Panc1 (cell line): ENCODE measurements at places on chromosomes 5 and 9.

GRCh38 chr5:118545470-118545869 is 442.9 kb downstream of the DTWD2 start:
- no peak overlapping the region for H3K27ac ChIP-seq
- DNase-seq, result no peak
- H3K4me1 ChIP-seq, result no peaks in the 10 kb centered on the region
- no peaks in the 10 kb centered on the region for H3K27me3 ChIP-seq
- no peak overlapping the region for H3K4me3 ChIP-seq

GRCh38 chr9:38373679-38374078 is 18.8 kb upstream of the ALDH1B1 start:
- H3K4me3 ChIP-seq, result no peak overlapping the region
- no peak overlapping the region for H3K27ac ChIP-seq
- no peaks in the 10 kb centered on the region for H3K27me3 ChIP-seq

GRCh38 chr9:126157423-126157822 is 169.2 kb upstream of the MVB12B start:
- H3K4me1 ChIP-seq, result no peaks in the 10 kb centered on the region
- H3K4me3 ChIP-seq, result no peak overlapping the region
- no peaks in the 10 kb centered on the region for H3K27me3 ChIP-seq
- no peaks in the 10 kb centered on the region for H3K36me3 ChIP-seq
- H3K27ac ChIP-seq, result no peak overlapping the region

- peaks cover 4% of the 10 kb centered on the region; the same call in 1 of the 2 replicates for H3K27me3 ChIP-seq
- H3K36me3 ChIP-seq, result no peaks in the 10 kb centered on the region
- H3K27ac ChIP-seq, result no peak overlapping the region
- no peak for DNase-seq
These were observed 2.8 kb upstream of the ADAMTS12 start for GRCh38 chr5:33894566-33894965.

- H3K27ac ChIP-seq, result no peak overlapping the region
- H3K27me3 ChIP-seq, result no peaks in the 10 kb centered on the region; the same call in 1 of the 2 replicates
- no peak for DNase-seq
- H3K4me1 ChIP-seq, result no peaks in the 10 kb centered on the region
- H3K36me3 ChIP-seq, result no peaks in the 10 kb centered on the region
These were observed 36.3 kb upstream of the FAM120A start for GRCh38 chr9:93415176-93415690.

- no peaks in the 10 kb centered on the region for H3K4me1 ChIP-seq
- no peak for DNase-seq
- no peaks in the 10 kb centered on the region for H3K36me3 ChIP-seq
- H3K27ac ChIP-seq, result no peak overlapping the region
- H3K27me3 ChIP-seq, result peaks cover 26% of the 10 kb centered on the region
These were observed 36.1 kb upstream of the PPARGC1B start for GRCh38 chr5:149694007-149694406.

DNA sequence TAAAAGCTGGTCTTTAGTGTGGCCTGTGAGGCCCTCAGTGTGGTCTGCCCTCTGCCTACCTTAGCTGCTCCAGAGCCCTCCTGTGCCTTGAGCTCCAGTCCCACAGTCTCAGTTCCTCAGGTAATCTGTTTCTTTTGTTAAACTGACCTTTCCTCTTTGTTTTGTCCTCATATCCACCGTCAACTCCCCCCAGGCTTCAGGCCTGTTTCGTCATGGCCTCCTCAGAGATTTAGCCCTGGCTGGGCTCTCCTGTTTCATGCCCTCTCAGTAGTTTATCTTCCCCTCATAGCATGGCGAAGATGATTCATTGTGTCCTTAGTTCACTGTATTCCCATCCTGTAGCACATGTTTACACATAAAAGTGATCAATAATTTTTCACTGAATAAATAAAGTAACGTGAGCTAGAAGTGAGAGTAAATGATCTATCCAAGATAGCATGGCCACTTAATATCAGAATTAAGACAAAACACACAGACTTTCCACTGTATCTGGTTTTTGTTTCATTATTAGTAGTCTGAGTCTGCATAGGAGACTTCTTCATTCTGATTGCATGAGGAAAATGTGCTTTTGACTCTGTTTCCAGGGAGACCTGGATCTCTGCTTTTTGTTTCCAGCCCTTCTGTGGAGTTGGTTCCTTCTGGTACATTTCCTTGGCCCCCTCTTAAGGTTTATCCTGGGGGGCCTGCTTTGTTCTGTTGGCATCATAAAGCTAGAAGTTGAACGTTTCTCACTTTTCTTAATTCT is 70.5 kb downstream of the SNX24 start:
- H3K4me1 ChIP-seq, result no peaks in the 10 kb centered on the region
- no peak overlapping the region for H3K4me3 ChIP-seq
- no peaks in the 10 kb centered on the region for H3K27me3 ChIP-seq
- DNase-seq, result no peak
- H3K27ac ChIP-seq, result no peak overlapping the region

GRCh38 chr9:95284162-95285080 is 33.1 kb downstream of the FANCC start:
- H3K4me3 ChIP-seq, result no peak overlapping the region
- H3K27ac ChIP-seq, result no peak overlapping the region
- peaks cover 7% of the 10 kb centered on the region; the same call in 1 of the 2 replicates for H3K4me1 ChIP-seq

- no peaks in the 10 kb centered on the region for H3K36me3 ChIP-seq
- no peaks in the 10 kb centered on the region for H3K27me3 ChIP-seq
- H3K4me1 ChIP-seq, result no peaks in the 10 kb centered on the region
These were observed 20.1 kb upstream of the AFAP1L1 start for GRCh38 chr5:149251546-149251945.

- DNase-seq, result peak; percentile 48
- H3K36me3 ChIP-seq, result no peaks in the 10 kb centered on the region
- H3K27me3 ChIP-seq, result no peaks in the 10 kb centered on the region
These were observed 391 bp upstream of the NRG2 start for GRCh38 chr5:140043508-140043872.

DNA sequence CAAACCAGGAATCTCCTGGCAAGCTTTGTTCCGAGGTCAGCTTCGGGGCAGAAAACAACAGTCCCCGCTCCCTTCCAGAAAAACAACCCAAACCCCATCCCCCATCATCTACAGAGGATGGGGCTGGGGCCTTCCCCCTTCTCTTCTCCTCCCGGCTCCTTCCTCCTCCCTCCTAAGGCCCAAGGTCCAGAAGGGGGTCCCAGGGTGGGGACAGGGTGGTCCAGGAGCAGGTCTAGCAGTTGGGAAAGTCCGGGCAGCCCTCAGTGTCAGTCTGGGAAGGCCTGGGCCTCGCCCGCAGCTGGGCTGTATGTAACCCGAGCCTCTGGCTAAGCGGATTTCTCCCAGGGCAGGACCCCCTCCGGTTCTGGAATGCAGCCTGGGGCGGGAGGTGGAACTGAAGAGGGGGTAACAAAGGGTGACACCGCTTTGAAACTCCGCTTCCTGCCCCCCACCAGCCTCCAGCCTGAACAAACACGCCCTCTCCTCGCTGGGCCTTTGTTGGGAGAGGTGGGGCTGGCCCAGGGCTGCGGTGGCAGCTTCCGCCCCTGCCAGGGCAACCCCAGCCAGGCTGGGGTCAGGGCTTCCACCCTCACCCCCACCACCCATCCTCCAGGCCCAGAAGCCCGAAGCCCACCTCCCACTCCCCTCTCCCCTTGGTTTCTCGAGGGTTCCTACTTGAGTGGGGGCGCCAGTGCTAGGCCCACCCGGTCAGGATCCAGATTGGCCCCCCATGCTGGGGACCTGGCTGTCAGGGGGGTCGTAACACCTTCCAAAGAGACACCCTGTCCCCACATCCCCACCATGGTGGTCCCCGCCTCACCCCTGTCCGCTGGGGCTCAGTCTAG is 63.5 kb downstream of the C9orf50 start:
- H3K27ac ChIP-seq, result peak overlapping the region; percentile 68
- no peak for DNase-seq
- H3K36me3 ChIP-seq, result no peaks in the 10 kb centered on the region
- H3K4me1 ChIP-seq, result peaks cover 11% of the 10 kb centered on the region
- no peak overlapping the region for H3K4me3 ChIP-seq

DNA sequence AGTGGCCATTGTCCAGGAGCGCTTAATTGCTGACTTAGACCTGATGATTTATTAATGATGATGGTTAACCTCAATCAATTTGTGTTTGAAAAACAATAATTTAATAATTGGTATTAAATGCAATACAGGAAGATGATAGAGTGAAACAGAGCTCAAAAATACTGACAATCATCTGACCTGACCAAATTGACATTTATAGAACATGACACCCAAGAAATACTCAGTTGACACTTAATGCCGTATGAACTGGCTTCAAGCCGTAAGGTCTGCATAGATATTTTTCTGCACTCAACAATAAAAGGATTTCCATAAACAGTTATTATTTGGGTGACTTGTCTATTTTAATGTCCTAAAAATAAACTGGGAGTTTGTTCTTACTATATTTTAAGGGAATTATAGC is 159.2 kb downstream of the TRIO start:
- H3K36me3 ChIP-seq, result peaks cover 36% of the 10 kb centered on the region
- no peak overlapping the region for H3K4me3 ChIP-seq
- H3K27ac ChIP-seq, result no peak overlapping the region
- no peak for DNase-seq
- H3K27me3 ChIP-seq, result no peaks in the 10 kb centered on the region

DNA sequence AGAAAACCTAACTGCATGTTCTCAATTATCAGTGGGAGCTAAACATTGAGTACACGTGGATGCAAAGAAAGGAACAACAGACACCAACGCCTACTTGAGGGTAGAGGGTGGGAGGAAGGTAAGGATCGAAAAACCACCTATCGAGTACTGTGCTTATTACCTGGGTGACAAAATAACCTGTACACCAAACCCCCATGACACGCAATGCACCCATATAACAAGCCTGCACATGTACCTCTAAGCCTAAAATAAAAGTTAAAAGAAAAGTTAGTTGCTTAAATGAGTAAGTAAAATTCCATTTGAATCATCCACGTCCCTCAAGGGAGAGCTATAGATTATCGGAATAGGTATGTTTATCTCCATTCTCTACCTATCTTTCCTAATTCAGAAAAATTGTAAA is 210.2 kb upstream of the ADCY2 start:
- DNase-seq, result no peak
- H3K27ac ChIP-seq, result no peak overlapping the region
- no peak overlapping the region for H3K4me3 ChIP-seq

DNA sequence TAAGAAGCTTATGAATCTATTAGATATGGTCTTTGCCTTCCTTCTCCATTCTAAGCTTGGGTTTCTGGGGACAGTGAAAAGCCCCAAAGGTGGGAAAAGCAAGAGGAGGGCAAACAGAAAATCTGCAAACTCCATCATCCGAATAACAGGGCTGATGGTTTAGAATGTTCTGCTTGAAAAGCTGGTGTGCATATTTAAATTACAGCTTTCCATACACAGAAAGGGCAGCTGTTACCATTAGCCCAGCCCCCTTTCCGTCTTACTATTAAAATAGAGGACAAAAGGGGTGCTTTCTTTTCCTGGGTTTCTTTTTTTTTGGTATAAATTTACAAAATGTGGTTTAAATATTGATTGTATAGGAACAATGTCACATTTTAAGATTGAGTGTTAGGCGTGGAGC is 22.0 kb downstream of the INSYN2B start:
- H3K27me3 ChIP-seq, result no peaks in the 10 kb centered on the region; the same call in 1 of the 2 replicates
- no peak overlapping the region for H3K4me3 ChIP-seq
- no peak for DNase-seq
- H3K36me3 ChIP-seq, result no peaks in the 10 kb centered on the region
- no peak overlapping the region for H3K27ac ChIP-seq

GRCh38 chr5:33743099-33743498 is 148.7 kb downstream of the ADAMTS12 start:
- H3K27ac ChIP-seq, result no peak overlapping the region
- DNase-seq, result no peak
- no peaks in the 10 kb centered on the region for H3K27me3 ChIP-seq
- H3K4me1 ChIP-seq, result no peaks in the 10 kb centered on the region
- H3K4me3 ChIP-seq, result no peak overlapping the region
- no peaks in the 10 kb centered on the region for H3K36me3 ChIP-seq

DNA sequence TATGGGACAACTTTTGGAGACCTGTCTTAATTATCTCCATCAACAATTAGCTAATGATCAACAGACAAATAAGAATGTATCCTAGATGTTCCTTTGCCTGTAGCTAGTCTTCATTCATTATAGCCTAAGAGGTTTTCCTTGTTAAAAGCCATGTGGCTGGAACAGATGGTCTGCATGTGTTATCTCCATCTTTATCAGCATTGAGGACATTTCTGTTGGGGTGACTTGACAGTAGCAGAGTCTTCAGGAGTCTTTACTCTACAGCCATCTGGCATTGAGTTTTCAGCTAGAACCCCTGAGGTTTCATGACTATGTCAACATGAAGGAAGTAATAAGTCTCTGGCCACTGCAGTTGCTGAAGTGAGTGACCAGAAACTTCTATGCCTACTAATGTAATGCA is 106.6 kb upstream of the TLE4 start:
- no peak overlapping the region for H3K4me3 ChIP-seq
- H3K4me1 ChIP-seq, result no peaks in the 10 kb centered on the region

- no peaks in the 10 kb centered on the region for H3K4me1 ChIP-seq
- no peaks in the 10 kb centered on the region for H3K27me3 ChIP-seq
- no peak for DNase-seq
- H3K4me3 ChIP-seq, result no peak overlapping the region
- no peak overlapping the region for H3K27ac ChIP-seq
These were observed 87.1 kb downstream of the EHMT1 start for GRCh38 chr9:137705906-137706305.

DNA sequence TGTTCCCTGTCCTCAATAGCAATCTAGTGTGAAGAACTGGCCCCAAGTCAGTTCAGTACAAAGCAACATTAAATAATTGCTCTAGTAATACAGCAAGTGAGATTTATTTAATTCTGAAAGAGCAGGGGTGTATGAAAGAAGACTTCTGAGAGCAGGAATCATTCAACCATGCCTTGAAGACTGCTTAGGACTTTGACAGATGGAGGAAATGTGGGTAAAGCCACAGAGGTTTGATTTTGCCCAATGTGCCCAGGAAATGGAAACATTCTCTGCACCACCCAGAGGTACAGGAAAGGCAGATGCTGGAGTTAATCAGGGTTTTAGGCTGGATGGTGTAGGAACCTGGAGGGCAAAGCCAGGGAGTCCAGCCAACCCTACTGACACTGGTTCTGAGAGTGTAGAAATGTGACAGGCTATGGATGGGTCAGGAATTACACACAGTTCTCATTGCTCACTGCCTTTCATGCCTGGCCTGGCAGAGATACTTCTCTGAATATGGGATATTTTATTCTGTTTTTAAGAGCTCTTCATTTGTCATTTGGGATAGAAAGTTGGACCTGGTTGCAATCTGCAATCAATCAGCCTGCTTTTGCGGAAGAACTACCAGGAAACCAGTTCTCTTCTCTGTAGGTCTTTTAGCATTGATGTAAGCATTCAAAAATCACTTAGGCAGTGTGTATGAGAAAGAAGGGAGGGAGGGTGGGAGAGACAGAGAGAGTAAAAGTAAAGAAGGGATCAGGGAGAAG is 88.3 kb downstream of the BRINP1 start:
- no peaks in the 10 kb centered on the region for H3K4me1 ChIP-seq
- H3K27me3 ChIP-seq, result no peaks in the 10 kb centered on the region
- no peak overlapping the region for H3K27ac ChIP-seq
- H3K4me3 ChIP-seq, result no peak overlapping the region
- H3K36me3 ChIP-seq, result no peaks in the 10 kb centered on the region

GRCh38 chr5:73673161-73673591 is 47.2 kb downstream of the ARHGEF28 start:
- peak overlapping the region; percentile 77 for H3K27ac ChIP-seq
- DNase-seq, result peak; percentile 43
- H3K27me3 ChIP-seq, result no peaks in the 10 kb centered on the region
- no peaks in the 10 kb centered on the region for H3K36me3 ChIP-seq
- no peak overlapping the region for H3K4me3 ChIP-seq
